Liver (tissue), 10 donors: ENCODE measurements at places on chromosomes 3 and 15. TPM values are rescaled to one million over a fixed set of nuclear protein-coding genes. Genes with fewer than 3 reads are reported as not detected.

Gene CSTA
- total RNA-seq: 1.5 TPM

GRCh38 chr15:88365124-88365523, 102.1 kb downstream of the MRPL46 start:
- H3K4me1 ChIP-seq: no peaks in the 10 kb centered on the region
- no peaks in the 10 kb centered on the region for H3K27me3 ChIP-seq
- H3K27ac ChIP-seq: no peak overlapping the region
- H3K4me3 ChIP-seq: no peak overlapping the region
- no peak for DNase-seq
- H3K36me3 ChIP-seq: no peaks in the 10 kb centered on the region

GRCh38 chr15:28913171-28913765, 27.5 kb downstream of the APBA2 start:
- DNase-seq: no peak
- H3K4me3 ChIP-seq: no peak overlapping the region
- no peaks in the 10 kb centered on the region for H3K27me3 ChIP-seq

DNA sequence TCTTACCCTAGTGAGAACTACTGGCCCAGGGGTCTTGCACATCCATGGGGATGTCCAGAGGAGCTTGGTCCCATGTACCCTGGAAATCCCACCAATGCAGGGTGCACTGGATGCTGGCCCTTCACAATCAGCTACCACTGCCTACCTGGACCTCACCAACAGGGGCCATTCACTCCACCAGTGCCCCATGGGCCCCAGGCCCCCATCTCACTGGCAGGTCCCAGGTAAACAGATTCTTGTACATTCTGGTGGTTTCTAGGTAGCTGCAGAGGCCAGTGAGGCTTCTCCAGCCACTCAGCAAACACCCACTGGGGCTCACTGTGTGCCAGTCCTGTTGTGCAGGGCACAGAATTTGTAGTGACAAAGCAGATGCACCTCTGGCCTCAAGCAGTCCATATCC, 24.9 kb downstream of the RAB6B start:
- no peaks in the 10 kb centered on the region for H3K36me3 ChIP-seq
- no peaks in the 10 kb centered on the region for H3K27me3 ChIP-seq
- no peak overlapping the region for H3K4me3 ChIP-seq
- no peak overlapping the region for H3K27ac ChIP-seq
- DNase-seq: no peak

- no peak overlapping the region for H3K27ac ChIP-seq
- H3K4me3 ChIP-seq: no peak overlapping the region
Measured at GRCh38 chr3:52714335-52715302, 8.7 kb downstream of the SPCS1 start.

- no peaks in the 10 kb centered on the region for H3K36me3 ChIP-seq
- DNase-seq: no peak
- H3K27me3 ChIP-seq: no peaks in the 10 kb centered on the region
- H3K27ac ChIP-seq: no peak overlapping the region
Measured at GRCh38 chr3:86661817-86662216, 329.1 kb downstream of the VGLL3 start.

DNA sequence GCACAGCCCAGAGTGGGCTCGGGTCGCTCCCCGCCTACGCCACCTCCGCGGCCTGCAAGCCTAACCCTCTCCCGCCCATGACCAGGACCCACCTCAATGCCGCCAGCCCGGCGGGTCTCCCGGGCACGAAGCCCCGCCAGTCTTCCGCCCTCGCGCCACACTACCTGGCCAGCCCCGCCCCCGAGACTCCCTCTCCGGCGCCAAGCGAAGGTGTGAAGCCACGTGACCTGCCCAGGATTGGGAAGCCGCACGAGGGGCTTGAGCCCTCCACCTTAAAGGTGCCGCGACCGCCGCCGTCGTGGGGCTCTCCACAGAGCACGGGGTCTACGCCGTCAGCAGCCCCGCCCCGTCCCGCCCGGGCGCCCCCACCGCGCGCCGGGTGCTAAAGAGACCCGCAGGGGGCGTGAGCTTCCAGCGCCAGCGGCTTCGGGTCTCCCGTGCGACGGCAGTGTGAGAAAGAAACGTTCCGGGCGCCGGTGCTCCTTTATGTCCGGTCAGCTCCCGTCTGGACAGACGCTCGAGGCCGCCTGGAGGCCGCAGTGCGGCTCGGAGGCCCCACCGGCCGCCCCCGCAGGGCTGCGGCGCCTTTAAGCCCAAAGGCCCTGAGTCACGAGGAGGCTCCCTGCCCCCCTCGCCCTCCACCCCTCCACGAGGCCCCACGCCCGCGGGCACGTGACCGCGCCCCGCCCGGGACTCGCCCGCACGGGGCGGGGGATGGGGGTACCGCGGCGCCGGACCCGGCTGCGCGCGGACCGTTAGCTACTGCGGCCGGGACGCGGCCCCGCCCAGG, at the start of gene CPEB1:
Gene CPEB1 (minus strand): TSS at position 319 of the 790 bp plus-strand sequence. CDS start 18,904 bp downstream, outside the sequence.
- H3K4me3 ChIP-seq: peak within 1 kb of the TSS; percentile 1
- H3K4me1 ChIP-seq: peaks cover 14% of the 10 kb centered on the region
- peaks cover 5% of the 10 kb centered on the region for H3K27me3 ChIP-seq
- DNase-seq: no peak

DNA sequence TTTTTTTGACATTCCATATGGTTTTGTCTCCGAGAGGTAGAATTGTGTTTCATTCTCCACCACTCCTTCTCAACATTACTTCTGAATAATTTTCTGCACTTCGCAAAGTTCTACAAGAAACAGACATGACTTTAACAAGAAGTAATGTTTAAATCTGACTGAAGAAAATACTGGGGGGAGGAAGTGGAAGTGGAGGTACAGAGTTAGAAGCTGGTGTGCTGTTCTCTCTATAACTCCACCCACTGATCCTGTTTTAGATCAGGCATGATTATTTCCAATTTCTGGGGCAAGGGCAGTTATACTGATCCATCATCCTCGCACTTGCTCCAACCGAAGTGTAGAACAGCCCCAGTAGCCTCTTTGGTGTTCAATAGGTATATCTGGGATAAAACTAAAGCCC, 9.2 kb upstream of the MCCC1 start:
- no peaks in the 10 kb centered on the region for H3K36me3 ChIP-seq
- H3K27me3 ChIP-seq: no peaks in the 10 kb centered on the region
- peak overlapping the region; percentile 72 for H3K27ac ChIP-seq
- peak overlapping the region; percentile 23 for H3K4me3 ChIP-seq
- H3K4me1 ChIP-seq: peaks cover 12% of the 10 kb centered on the region

DNA sequence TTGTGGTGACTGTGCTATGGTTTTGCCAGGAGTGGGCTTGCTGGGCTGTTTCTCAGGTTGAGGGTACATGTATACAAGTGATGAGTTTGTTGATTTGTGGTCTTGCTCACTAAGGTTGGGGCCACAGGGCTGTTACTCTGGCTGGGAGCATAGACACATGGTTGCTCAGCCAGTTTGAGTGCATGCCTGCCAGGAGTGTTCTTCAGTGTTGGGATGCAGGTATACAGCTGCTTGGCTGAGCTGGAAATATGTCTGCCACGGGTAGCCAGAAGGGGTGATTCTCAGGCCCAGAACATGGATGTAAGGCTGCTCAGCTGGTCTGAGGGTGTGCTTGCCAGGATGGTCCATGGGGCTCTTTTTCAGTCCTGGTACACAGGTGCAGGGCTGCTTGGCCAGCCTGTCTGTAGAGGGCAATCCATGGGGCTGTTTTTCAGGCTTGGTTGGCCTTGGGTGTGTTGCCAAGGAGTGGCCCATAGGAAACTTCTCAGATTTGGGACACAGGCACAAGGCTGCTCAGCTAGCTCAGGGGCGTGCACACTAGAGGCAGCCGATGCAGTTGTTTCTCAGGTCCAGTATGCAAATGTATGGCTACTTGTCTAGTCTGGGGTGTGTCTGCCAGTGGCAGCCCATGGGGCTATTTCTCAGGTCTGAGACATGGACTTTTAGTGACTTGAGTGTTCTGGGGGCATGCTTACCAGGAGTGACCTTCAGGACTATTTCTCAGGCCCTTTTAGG, 5.3 kb upstream of the ARHGAP31 start:
- no peak for DNase-seq
- no peaks in the 10 kb centered on the region for H3K36me3 ChIP-seq
- no peak overlapping the region for H3K4me3 ChIP-seq
- H3K27me3 ChIP-seq: no peaks in the 10 kb centered on the region

DNA sequence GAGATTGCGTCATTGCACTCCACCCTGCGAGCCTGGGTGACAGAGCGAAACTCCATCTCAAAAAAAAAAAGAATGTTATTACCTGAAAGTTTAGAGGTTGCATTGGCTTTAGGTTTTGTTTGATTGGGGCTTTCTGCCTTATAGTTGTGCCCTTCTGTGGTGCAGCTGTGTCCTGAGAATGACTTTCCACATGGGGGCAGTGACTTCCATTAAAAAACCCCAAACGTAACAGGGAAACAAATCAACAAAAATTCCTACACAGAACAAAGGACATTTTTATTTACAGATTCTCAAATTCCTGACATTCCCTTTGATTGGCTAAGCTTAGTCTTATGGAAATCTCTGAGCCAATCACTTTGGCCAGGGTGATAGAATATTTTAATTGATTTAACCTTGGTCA, 154.1 kb upstream of the GPR149 start:
- no peaks in the 10 kb centered on the region for H3K4me1 ChIP-seq
- DNase-seq: no peak
- H3K27me3 ChIP-seq: no peaks in the 10 kb centered on the region

- H3K36me3 ChIP-seq: no peaks in the 10 kb centered on the region
Measured at GRCh38 chr3:32794487-32795308, 23.1 kb upstream of the TRIM71 start.

DNA sequence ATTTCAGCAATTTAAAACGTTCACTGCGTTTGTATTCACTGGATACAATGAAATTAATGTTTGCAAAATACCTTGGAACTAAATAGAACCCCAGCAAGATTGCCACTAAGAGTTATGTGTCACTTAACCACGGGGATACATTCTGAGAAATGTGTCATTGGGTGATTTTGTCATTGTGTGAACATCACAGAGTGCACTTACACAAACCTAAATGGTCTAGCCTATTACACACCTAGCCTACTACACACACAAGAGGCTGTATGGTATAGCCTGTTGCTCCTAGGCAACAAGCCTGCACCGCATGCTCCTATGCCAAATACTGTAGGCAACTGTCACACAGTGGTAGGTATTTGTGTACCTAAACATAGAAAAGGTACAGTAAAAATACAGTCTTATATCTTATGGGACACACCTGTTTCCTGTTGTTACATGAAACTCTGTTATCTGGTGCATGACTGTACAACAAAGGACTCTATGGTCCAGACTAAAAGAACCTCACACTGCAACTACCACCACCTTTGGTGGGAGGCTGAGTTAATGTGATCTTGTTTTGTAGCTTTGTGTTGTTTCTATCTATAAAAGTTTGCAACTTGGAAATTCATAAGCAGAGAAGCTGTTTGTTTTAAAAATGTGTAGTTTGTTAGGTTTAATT, 92.2 kb upstream of the NTRK3 start:
- DNase-seq: no peak
- no peaks in the 10 kb centered on the region for H3K4me1 ChIP-seq
- no peak overlapping the region for H3K4me3 ChIP-seq
- no peak overlapping the region for H3K27ac ChIP-seq
